ENCODE measurements at places on chromosomes 13 and 19.

DNA sequence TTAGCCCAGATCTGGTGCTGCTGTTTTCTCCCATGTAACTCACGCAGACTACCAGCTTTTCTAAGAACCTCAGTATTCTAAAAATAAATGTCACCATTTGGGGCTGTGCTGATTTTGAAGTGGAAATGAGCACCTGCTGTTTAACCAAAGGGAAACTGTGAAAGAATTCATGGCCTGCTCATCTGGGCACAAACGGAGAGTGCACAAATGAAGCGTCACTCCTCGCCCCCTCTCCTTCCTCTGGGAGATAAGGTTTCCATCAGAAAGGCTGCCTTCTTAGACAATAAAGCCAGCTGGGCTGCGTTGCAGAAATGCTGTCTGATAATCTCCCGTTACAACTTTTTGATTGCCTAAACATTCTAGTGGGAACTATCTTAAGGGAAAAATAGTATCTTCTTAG, 73.7 kb upstream of the SLC15A1 start:
- DNase-seq: no peak

- DNase-seq: no peak
Observed at GRCh38 chr19:15866636-15867035, 31.2 kb downstream of the CYP4F2 start.

- DNase-seq: no peak
Observed at GRCh38 chr13:47845981-47846380, 155.1 kb downstream of the SUCLA2 start.

GRCh38 chr19:45376045-45376724, 5.8 kb upstream of the ERCC2 start:
- DNase-seq: no peak

DNA sequence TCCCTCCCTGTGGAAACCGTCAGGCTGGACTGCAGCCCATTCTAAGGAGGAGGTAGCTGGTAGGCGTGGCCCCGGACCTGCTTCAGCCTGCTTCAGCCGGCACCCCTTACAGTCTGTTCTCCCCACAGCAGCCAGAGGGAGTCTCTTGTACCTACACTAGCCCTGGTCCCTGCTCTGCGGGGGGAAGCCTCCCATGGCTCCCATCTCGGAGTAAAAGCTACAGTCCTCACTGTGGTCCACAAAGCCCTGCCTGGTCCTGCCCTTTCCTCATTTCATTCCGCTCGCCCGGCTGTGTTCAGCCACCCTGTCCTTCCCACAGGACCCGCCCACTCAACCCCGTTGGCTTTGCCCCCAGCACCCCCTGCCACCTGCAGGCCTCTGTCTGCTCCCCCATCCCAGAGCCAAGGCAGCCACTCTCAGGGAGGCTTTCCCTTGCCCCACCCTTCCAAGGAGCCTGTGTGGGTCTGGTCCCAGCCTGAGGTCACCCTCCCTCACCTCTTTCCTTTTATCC, 1.3 kb downstream of the PGLYRP1 start:
- no peak for DNase-seq

DNA sequence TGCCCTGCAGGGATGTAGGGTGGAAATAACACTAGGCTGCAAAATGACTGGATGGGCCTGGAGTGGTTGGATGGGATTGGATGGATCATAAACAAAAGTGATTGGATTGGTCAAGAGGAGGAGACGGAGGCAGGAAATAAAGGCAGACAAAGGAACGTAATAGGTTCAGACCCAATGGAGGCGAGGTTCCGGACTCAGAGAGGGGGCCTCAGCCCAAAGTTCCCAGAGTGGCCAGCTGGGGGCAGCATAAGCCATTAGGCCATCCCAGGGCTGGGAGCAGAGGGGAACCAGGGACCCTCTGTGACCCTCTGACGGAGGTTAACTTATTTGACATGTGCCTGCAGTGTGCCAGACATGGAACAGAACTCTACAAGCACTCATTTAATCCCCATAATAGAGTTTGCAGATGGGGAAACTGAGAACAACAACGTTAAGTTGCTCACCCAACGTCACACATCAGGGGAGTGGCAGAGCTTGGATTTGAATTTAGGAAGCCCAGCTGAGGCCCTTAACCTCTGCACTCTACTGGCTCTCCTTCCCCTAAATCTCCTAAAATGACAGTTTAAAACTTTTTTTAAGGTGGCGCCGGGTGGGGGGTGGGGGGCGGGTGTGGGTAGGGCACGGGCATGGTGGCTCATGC, 15.3 kb upstream of the MAP1S start:
- DNase-seq: peak; percentile 58

- DNase-seq: no peak
Observed at GRCh38 chr13:110475117-110475516, 86.4 kb downstream of the RAB20 start.

DNA sequence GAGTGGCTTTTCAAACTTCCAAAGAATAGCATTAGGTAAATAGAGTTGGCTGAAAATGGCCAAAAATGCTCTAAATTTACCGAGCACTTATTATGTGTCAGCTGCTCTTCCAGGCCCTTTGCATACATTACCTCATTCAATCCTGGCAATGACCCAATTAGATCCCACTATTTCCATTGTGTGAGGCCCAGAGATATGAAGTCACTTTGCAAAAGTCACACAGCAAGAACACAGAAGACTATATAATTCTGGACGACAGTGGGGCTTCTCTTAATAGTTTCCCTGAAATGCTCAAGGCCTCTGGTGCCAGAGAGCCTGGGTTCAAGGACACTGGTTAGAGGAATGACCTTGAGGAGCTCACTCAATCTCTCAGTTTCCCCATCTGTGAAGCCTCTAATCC, 146.8 kb downstream of the IER2 start:
- DNase-seq: no peak

GRCh38 chr13:99861771-99862170, 109.8 kb downstream of the ZIC5 start:
- no peak for DNase-seq

DNA sequence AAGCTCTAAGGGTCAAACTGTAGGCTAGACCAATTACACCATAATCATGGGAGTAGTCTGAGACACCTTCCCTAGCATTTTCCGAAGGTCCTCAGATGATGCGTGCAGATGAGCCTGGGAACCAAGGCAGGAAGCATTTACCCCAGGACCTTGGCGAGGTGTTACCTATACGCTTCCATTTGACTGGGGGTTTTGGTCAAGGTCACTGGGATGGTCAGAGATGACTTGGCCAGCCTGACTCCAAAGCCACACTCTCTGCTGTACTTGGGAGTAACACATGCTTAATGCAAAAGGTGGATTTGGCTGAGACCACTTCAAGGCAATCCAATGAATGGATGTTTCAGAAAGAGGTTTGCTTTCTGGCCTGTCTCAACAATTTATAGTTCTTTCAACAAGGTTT, 98.9 kb upstream of the IRS2 start:
- no peak for DNase-seq

- DNase-seq: peak; percentile 53
Observed at GRCh38 chr19:14459703-14460102, 15.5 kb downstream of the PTGER1 start.

- peak; percentile 14 for DNase-seq
Observed at GRCh38 chr19:50705422-50706019, 14.1 kb downstream of the SHANK1 start.

DNA sequence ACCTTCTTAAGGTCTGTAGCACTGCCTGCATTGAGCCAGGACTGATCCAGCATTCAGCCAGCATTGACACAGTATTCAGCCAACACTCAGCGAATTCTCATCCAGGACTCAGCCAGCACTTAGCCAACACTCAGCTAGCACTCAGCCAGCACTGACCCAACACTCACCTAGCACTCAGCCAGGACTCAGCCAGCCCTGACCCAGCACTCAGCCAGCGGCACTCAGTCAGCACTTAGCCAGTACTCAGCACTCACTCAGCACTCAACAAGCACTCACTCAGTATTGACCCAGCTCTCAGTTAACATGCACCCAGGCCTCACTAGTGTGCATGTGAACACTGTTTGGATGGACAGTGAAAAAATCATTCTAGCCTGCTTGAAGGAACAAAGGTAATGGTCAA, 55.0 kb downstream of the TSHZ3 start:
- DNase-seq: no peak

GRCh38 chr19:47848823-47849473, 10.1 kb upstream of the TPRX2 start:
- peak; percentile 2 for DNase-seq

- no peak for DNase-seq
Observed at GRCh38 chr13:61123538-61124289, 291.9 kb downstream of the PCDH20 start.

- DNase-seq: no peak
Observed at GRCh38 chr13:112154301-112155060, 87.5 kb downstream of the SOX1 start.

GRCh38 chr13:43784496-43784895, 2.3 kb downstream of the ENOX1 start:
- no peak for DNase-seq

- DNase-seq: no peak
Observed at GRCh38 chr13:100619940-100620339, 31.4 kb upstream of the GGACT start.

- no peak for DNase-seq
Observed at GRCh38 chr13:37484056-37484455, 114.5 kb downstream of the POSTN start.

DNA sequence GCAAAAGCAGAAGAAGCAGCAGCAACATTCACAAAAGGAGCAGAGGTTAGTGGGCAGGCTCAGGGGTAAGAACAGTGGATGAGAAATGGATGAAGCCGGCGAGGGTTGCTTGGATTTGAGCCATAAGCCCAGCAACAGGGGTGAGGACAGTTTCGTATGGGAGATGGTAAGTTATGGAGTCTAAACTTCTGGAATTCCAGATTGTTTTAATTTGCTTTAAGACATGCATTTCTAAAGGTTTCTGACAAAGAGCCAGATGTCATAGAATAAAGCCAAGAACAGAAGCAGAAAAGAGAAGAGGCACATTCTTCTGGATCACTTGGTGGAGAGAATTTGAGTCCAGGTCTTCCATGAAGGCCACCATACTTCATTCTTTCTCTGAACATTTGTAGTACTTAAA, 76.6 kb downstream of the TNFSF11 start:
- DNase-seq: no peak

GRCh38 chr19:1285737-1286360, at the start of gene EFNA2:
Gene EFNA2 (plus strand): TSS chr19:1285873. CDS start chr19:1286169, 296 bp downstream.
- no peak for DNase-seq

GRCh38 chr19:48444936-48445200, 915 bp upstream of the GRWD1 start:
- DNase-seq: no peak

DNA sequence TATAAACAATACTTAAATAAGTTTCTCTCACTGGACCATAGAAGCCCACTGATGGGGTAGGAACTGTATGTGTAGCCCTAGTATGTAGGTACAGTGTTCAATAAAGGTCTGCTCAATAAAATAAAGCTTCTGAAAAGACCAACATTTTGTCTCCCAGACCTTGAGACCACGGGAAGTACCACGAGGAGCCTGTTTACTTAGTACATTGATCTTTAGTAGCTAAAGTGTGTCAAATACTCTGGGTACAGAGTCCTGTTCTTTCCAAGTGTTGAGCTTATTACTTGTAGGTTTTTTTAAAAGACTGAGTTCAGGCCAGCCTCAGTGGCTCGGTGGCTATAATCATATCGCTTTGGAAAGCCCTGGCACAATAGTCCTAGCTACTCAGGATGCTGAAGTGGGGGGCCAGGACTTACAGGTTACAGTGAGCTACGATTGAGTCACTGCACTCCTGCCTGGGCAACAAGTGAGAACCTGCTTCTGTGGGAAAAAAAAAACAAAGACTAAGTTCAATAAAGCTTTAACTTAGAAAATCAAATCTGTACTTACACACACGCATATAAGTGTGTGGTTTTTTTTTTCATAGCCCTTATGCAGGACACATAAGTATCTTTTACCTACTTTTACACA, 3.4 kb downstream of the MTRF1 start:
- no peak for DNase-seq

DNA sequence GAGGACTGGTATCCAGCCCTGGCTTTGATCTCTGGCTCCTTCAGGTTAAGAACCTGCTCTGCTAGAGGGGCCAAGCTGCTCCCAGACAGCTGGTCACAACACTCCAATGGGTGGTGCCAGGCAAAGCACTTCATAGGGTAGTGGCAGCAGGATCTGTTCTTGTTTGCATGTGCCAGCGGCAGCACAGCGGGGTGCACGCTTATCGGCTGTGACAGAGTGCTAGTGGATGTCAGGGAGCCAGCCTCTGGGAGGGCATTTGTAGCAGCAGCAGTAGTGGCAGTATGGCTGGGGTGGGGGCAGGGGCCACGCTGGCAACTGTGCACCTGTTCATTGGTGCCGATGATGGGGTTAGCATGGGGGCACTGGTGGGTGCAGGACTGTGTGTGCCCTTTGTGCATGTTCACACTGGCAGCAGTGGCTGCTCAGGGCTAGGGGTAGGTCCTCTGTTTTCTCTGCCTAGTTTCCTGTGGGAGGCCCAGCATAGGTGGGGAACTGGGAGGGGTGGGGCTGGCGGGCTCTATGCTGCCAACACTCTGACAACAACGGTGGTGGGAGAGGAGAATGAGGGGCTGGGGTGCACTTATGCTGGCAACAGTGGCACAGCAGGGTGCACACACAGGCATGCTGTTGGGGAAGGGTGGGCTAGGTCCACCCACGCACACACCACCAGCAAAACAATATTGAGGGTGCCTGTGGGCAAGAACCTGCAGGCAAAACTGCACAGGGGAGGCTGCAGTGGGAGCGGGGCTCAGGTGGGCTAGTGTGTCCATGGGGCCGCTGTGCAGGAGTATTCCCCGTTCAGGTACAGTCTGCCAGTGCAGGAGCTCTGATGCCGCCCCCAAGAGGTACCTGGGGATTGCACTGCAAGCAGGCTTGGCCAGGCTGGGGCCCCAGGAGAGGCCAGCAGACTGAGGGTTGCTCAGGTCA, 19.3 kb downstream of the AP1M1 start:
- DNase-seq: no peak

DNA sequence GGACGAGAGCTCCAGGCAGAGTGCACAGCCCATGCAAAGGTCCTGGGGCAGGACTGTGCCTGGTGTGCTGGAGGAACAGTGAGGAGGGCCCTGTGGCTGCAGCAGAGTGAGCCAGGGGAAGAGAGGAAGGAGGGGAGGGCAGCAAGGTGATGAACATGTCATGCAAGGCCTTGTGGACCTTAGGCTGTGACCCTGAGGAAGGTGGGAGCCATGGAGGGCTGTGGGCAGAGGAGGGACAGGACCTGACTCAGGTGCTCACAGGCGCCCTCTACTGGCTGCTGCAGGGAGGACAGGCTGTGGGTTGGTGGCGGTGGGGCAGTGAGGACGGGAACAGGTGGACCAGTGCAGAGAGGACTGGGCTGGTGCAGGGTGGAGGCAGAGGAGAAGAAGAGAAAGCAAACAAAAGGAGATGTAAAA, 170.3 kb downstream of the PTPRS start:
- peak; percentile 11 for DNase-seq

- no peak for DNase-seq
Observed at GRCh38 chr19:48629599-48630295, 7.4 kb downstream of the DBP start.

DNA sequence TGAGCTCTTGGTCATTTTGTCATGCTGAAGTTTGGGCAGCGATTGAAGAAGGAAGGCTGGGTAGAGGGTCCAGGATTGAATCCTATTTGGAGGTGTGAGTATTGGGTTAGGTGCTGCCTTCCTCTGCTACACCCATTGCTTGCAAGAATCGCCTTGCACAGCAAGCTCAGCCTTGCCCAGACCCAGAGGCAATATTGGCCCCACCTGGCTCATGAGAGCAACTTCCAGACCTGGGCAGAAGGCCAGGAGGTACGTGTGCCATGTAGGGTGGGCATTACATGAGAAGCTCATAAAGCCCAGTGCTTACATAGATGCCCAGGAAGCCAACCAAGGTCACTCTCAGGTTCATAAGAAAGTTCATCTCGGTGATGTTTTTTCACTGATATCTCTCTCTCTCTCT, 718.0 kb downstream of the EFNB2 start:
- no peak for DNase-seq

GRCh38 chr13:76380446-76381065, 505.6 kb downstream of the KCTD12 start:
- no peak for DNase-seq

GRCh38 chr19:18840288-18841267, 8.8 kb downstream of the UPF1 start:
- no peak for DNase-seq

All from CD4-positive, alpha-beta T cell treated with Interleukin-4 for 4 hours (primary cell).